ENCODE measurements at places on chromosomes 2 and 18. TPM values are rescaled to one million over a fixed set of nuclear protein-coding genes. Genes with fewer than 3 reads are reported as not detected.

Gene MROH2A
- total RNA-seq, result 0.12 TPM

Gene APOB
- 0.01 TPM for total RNA-seq

Gene TNFRSF11A
- total RNA-seq, result 7.8 TPM

Gene LHCGR
- total RNA-seq, result not detected

Gene PPIG
- 54.8 TPM for total RNA-seq

Gene ZNF385B
- total RNA-seq, result not detected

Gene ANKRD62
- total RNA-seq, result not detected

Gene ABCG5
- not detected for total RNA-seq
